ENCODE measurements at places on chromosomes 2 and 18. TPM values are rescaled to one million over a fixed set of nuclear protein-coding genes. Genes with fewer than 3 reads are reported as not detected.

DNA sequence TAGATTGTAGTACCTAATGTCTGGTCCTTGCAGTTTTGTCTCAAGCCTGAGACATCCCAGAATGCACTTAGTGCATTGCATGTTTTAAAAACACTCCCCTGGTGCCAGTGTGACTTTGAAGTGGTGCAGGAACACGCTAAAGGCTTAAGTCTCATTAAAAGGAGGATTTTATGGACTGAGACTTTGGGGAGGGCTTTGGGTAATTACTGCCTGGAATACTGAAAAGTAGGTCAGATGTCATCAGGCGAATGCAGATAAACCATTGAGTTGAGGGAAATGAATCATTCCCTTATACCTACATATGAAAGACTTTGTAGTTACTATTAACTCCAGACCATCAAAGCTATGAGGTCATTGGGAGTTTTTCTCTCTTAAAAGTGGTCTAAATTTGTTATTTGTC, 3.0 kb upstream of the OSBPL1A start:
- no peak for DNase-seq
- H3K27me3 ChIP-seq = peaks cover 3% of the 10 kb centered on the region
- no peak overlapping the region for H3K4me3 ChIP-seq
- no peak overlapping the region for H3K27ac ChIP-seq
- 0 out of 2 replicates have a peak, but pooled peaks cover 2% of the 10 kb centered on the region for H3K4me1 ChIP-seq

DNA sequence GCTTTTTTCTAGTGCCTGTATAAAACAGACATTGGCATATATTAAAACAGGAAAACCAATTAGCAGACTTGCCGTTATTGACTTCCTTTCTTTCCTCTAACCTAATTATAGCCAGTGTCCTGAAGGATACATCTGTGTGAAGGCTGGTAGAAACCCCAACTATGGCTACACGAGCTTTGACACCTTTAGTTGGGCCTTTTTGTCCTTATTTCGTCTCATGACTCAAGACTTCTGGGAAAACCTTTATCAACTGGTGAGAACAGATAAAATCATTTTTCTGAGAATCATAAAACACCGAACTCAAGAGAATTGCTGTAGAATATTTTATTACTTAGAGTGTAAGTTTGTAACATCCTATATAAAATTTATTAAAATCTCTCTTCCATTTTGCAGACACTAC, 74.3 kb downstream of the SCN2A start:
- DNase-seq = no peak
- no peak overlapping the region for H3K27ac ChIP-seq
- no peaks in the 10 kb centered on the region for H3K36me3 ChIP-seq
- no peaks in the 10 kb centered on the region for H3K27me3 ChIP-seq
- no peaks in the 10 kb centered on the region for H3K4me1 ChIP-seq

- peak overlapping the region; percentile 76 for H3K27ac ChIP-seq
- H3K4me3 ChIP-seq = no peak overlapping the region
- no peaks in the 10 kb centered on the region for H3K27me3 ChIP-seq
- no peak for DNase-seq
Measured at GRCh38 chr2:205733648-205734047, 51.3 kb downstream of the NRP2 start.

DNA sequence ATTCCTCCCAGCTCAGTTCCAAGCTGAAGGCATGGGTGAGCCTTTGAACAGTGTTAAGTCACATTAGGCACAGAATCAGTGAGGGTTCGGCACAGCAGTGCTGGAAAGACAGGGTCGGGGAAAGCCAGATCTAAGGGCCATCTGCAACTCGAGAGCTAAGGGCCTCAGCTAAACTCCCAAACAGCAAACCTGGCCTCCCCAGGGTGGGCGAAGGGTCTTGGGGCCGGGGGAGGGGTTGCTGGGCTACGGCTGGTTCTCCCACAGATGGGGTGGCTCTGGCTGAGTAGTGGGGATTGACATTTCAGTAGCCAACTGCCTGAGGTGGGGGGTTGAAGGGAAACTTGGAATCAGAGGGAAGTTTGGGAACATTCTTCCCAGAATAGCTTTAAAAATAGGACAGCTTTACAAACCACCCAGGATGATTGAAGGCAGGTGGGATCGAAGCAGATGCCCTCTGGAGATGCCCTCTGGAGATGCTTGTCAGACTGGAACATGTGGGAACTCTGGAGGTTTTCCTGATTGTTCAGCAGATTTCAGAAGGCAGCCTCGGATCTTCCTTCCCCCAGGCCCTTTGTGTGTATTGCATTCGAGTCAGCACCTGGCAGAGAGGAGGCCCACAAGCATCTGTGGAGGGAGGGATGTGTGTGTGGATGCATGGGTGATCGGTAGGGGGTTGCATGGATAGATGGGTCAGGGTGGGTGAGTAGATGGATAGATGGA, 156.4 kb downstream of the SMAD7 start:
- DNase-seq = no peak
- H3K36me3 ChIP-seq = peaks cover 31% of the 10 kb centered on the region
- no peaks in the 10 kb centered on the region for H3K4me1 ChIP-seq

DNA sequence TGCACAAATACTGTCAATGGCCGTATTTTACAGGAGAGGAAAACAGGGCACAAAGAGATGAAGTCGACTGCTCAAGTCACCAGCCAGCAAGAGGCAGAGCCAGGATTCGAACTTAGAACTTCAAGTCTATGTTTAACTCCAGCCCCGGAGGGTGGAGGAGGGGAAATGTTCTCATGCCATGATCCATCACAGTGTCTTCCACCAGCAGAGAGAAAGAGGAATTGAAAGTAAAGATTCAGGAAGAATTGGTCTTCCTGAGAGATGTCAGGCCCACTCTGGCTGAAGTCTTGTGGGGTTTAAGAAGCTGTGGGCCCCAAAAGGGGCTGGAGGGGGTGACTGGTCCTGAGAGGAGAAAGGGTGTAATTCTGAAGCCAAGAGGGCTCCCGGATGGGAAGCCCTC, 260.0 kb downstream of the TNS1 start:
- H3K36me3 ChIP-seq = no peaks in the 10 kb centered on the region
- no peaks in the 10 kb centered on the region for H3K27me3 ChIP-seq
- H3K4me1 ChIP-seq = peaks cover 7% of the 10 kb centered on the region
- DNase-seq = no peak

DNA sequence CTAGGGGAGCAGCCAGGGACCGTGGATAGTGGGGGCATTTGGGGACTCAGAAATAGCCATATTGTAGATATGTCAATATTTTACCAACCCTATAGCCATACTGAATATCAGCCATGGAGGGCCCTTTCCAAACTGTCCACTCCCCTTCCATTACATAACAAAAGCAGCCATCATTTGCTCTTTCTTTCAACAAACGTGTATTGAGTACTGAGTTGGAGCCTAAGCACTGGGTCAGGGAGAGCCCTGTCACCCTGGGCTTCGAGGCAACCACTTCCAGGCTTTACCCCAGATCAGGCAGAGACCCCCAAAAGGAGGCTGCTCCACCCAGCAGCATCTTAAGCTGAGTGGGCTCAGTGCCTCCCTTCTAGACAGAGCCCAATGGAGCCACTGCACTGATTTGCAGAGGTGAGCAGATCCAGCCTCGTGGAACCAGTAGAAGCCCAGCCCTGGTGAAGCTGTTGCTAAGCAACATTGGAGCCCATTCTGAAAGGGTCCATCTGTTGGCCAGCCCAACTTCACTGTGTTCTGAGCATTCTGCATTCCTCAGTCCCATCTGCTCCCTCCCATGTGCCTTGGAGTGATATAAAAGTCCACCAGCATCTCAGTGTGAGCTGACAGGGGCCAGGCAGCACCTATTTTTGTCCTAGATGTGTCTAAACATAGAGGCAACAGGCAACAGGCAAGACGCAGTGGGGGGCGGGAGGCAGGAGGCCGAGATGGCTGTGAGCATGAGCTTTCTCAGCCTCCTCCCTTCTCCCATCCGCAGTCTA, 112.1 kb downstream of the PLB1 start:
- no peak overlapping the region for H3K4me3 ChIP-seq
- no peaks in the 10 kb centered on the region for H3K27me3 ChIP-seq
- DNase-seq = no peak
- H3K27ac ChIP-seq = no peak overlapping the region
- H3K36me3 ChIP-seq = no peaks in the 10 kb centered on the region
- H3K4me1 ChIP-seq = peaks cover 7% of the 10 kb centered on the region

DNA sequence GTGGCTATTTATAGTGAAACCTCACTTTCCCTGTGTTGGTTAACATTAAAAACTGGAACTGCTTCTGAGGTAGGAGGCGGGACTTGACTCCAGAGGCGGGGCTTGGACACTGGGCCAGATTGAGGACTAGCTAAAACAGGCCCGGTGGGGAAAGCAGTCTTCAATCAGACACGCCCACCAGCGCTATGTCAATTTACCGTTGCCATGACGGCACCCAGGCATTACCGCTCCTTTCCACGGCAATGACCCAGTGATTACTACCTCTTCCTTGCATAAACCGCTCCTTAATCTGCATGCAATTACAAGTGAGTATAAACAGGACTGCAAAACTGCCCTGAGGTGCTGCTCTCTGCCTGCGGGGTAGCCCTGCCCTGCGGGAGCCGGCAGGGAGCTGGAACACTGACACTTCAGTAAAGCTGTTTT, 35.3 kb downstream of the LRRFIP1 start:
- peaks cover 9% of the 10 kb centered on the region for H3K4me1 ChIP-seq
- no peaks in the 10 kb centered on the region for H3K36me3 ChIP-seq
- H3K27ac ChIP-seq = no peak overlapping the region
- peak; percentile 90 for DNase-seq

DNA sequence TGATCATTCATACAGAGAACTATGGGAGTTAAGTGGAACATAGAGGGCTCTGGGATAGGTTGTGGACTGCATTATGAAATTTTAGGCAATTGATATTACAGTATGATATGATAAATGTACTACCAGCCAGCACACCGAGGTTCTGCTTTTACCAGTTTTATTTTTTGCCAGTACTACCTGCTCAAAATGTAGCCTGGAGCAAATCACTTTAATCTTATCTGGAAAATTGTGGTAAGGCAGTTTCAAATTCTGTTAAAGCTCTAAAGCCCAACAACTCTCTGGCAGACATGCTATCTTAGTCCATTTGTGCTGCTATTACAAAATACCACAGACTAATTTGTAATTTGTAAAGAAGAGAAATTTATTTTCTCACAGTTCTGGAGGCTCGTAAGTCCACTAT, 474.9 kb upstream of the CWC22 start:
- no peak overlapping the region for H3K27ac ChIP-seq
- H3K4me3 ChIP-seq = no peak overlapping the region
- H3K36me3 ChIP-seq = no peaks in the 10 kb centered on the region
- no peak for DNase-seq
- H3K4me1 ChIP-seq = no peaks in the 10 kb centered on the region

- no peak overlapping the region for H3K27ac ChIP-seq
- no peaks in the 10 kb centered on the region for H3K36me3 ChIP-seq
- H3K4me1 ChIP-seq = peaks cover 4% of the 10 kb centered on the region
- no peaks in the 10 kb centered on the region for H3K27me3 ChIP-seq
- H3K4me3 ChIP-seq = no peak overlapping the region
Measured at GRCh38 chr18:42112657-42113420, 157.8 kb downstream of the PIK3C3 start.

- DNase-seq = no peak
- no peaks in the 10 kb centered on the region for H3K27me3 ChIP-seq
- H3K36me3 ChIP-seq = no peaks in the 10 kb centered on the region
- H3K4me1 ChIP-seq = no peaks in the 10 kb centered on the region
- H3K4me3 ChIP-seq = no peak overlapping the region
- H3K27ac ChIP-seq = no peak overlapping the region
Measured at GRCh38 chr2:97688062-97688827, 18.7 kb downstream of the C2orf92 start.

GRCh38 chr18:37299471-37300304, 265.9 kb downstream of the CELF4 start:
- peaks cover 4% of the 10 kb centered on the region for H3K4me1 ChIP-seq
- H3K27me3 ChIP-seq = peaks cover 7% of the 10 kb centered on the region
- H3K36me3 ChIP-seq = no peaks in the 10 kb centered on the region
- peak; percentile 93 for DNase-seq

- no peaks in the 10 kb centered on the region for H3K27me3 ChIP-seq
- H3K36me3 ChIP-seq = no peaks in the 10 kb centered on the region
- H3K4me3 ChIP-seq = no peak overlapping the region
- no peak overlapping the region for H3K27ac ChIP-seq
Measured at GRCh38 chr18:77090546-77091174, 41.9 kb downstream of the MBP start.

DNA sequence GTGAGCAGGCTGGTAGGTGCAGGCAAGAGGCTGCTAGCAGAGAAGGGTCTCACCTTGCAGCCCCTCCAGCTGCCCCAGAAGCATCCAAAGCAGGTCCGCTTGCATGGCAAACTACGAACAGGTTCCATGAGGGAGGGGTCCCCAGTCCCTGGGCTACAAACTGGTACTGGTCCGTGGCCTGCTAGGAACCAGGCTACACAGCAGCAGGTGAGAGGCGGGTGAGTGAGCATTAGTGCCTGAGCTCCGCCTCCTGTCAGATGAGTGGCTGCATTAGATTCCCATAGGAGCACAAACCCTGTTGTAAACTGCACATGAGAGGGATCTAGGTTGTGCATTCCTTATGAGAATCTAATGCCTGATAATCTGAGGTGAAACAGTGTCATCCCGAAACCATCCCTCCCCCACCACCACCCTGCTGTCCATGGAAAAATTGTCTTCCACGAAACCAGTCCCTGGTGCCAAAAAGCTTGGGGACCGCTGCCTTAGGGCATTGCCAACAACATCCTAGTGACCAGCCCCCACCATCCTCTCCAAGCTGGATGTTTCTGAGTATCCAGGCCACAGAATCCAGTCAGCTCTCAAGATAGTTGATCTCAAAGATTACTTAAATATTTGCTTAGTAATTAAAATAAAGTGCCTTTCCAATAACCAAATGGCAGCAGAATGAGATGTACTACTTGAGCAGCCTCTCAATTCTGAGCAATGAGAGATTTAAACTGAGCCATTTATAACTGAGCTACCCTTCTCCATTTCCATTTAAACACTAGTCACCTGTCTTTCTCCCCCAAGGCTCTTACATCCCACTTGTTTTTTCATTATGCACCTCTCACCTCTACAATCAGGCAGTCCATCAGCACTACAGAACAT, 32.4 kb downstream of the LRP2 start:
- H3K27me3 ChIP-seq = no peaks in the 10 kb centered on the region
- H3K4me1 ChIP-seq = no peaks in the 10 kb centered on the region
- H3K4me3 ChIP-seq = no peak overlapping the region

- H3K4me3 ChIP-seq = no peak overlapping the region
- no peak overlapping the region for H3K27ac ChIP-seq
- no peaks in the 10 kb centered on the region for H3K27me3 ChIP-seq
- DNase-seq = no peak
- peaks cover 13% of the 10 kb centered on the region for H3K36me3 ChIP-seq
Measured at GRCh38 chr2:26290001-26290400, 45.3 kb downstream of the HADHB start.

GRCh38 chr2:216665242-216665641, 30.1 kb downstream of the IGFBP5 start:
- no peaks in the 10 kb centered on the region for H3K4me1 ChIP-seq
- no peaks in the 10 kb centered on the region for H3K27me3 ChIP-seq
- H3K4me3 ChIP-seq = no peak overlapping the region
- DNase-seq = no peak
- H3K27ac ChIP-seq = no peak overlapping the region

- no peak overlapping the region for H3K4me3 ChIP-seq
- no peak overlapping the region for H3K27ac ChIP-seq
- no peaks in the 10 kb centered on the region for H3K36me3 ChIP-seq
Measured at GRCh38 chr2:153387203-153387602, 91.4 kb downstream of the RPRM start.

GRCh38 chr2:237556773-237557632, 9.4 kb upstream of the PRLH start:
- DNase-seq = peak; percentile 12
- no peak overlapping the region for H3K4me3 ChIP-seq
- H3K27me3 ChIP-seq = no peaks in the 10 kb centered on the region
- no peak overlapping the region for H3K27ac ChIP-seq
- peaks cover 9% of the 10 kb centered on the region for H3K4me1 ChIP-seq

Gene SKA1
- 13.9 TPM for total RNA-seq

Gene ADD2
- total RNA-seq = not detected

Gene LRP1B
- under 0.01 TPM for total RNA-seq

Gene NYAP2
- not detected for total RNA-seq

Gene SERPINB3
- total RNA-seq = not detected

Gene KCNE4
- 8.3 TPM for total RNA-seq

Gene RAB27B
- 1.3 TPM for total RNA-seq
